ENCODE measurements at places on chromosomes 6 and 20. TPM values are rescaled to one million over a fixed set of nuclear protein-coding genes. Genes with fewer than 3 reads are reported as not detected.

AVP gene
- not detected for total RNA-seq

CDSN gene
- total RNA-seq, result not detected

PPT2 gene
- 8.3 TPM for total RNA-seq

MARCKS gene
- total RNA-seq, result 0.04 TPM

ZKSCAN8 gene
- 22.2 TPM for total RNA-seq

LST1 gene
- 33.3 TPM for total RNA-seq

Measured in activated CD4-positive, alpha-beta T cell treated with anti-CD3 and anti-CD28 coated beads, Interleukin-2, amount 10 ng/mL, durations not matched to agents 7 days and 5 days (primary cell).